ENCODE measurements at places on chromosomes 13 and 19.
A peak's percentile ranks its signal among the peaks of the same experiment; 100 is the strongest.

GRCh38 chr13:77522444-77522843 lies 13.1 kb upstream of the SCEL start:
- DNase-seq, result no peak

- no peak for DNase-seq
Observed at GRCh38 chr13:48189171-48189570, 43.8 kb upstream of the ITM2B start.

GRCh38 chr19:5880604-5881078 lies 10.3 kb upstream of the FUT5 start:
- no peak for DNase-seq

GRCh38 chr13:110206185-110206584 lies 100.8 kb downstream of the COL4A1 start:
- DNase-seq, result no peak

GRCh38 chr19:16506961-16507360 lies 10.8 kb downstream of the C19orf44 start:
- no peak for DNase-seq

GRCh38 chr13:33351319-33351718 lies 65.8 kb upstream of the STARD13 start:
- DNase-seq, result no peak

DNA sequence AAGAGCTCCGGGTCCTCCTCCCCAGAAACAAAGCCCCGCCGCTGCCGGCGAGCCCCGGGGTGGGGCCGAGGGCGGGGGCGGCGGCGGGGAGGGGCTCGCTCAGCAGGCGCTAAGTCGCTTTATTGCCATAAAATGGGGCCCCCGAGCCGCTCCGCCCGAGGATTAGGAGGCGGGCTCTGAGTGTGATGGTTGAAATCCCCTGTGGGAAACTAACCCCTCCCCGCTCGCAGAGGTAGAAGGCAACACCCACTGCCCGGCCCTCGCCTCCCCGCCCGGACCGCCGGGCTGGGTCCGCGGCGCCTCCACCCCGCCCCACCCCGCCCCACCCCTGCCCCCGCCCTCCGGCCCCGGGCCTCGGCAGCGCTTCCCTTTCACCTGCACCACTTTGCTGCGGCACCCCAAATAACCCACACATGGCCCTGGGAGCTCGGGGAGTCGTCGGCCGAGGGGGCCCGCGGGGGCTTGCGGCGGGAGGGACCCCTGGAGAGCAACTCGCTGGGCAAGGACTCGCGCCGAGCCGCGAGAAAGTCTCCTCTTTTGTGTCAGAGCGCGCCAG lies at the start of gene KLF12:
TSS of gene KLF12 (minus strand) at position 184 of the 556 bp plus-strand sequence.
- peak; percentile 93 for DNase-seq

DNA sequence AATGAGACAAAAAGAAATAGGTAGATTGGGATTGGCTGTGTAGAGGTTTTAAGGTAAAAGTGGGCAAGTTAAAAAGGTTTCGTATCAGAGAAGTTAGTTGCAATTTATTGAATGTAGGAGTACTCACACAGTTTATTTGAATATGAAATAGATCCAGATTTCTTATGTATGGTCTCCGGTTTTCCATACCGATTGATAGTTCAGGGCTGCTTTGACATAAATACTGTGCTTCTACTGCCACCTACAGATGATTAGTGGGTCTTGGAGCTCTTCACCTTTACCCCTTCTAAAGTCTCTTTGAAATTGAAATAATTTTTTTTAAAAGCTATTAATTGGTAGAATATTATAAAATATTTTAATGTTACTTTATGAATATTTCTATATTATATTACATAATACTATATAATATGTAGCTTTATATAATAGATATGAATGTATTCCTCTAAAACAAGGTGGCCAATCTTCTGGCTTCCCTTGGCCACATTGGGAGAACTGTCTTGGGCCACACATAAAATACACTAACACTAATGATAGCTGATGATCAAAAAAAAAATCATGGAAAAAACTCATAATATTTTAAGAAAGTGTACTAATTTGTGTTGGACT lies 7.7 kb upstream of the GPR18 start:
- DNase-seq, result no peak

DNA sequence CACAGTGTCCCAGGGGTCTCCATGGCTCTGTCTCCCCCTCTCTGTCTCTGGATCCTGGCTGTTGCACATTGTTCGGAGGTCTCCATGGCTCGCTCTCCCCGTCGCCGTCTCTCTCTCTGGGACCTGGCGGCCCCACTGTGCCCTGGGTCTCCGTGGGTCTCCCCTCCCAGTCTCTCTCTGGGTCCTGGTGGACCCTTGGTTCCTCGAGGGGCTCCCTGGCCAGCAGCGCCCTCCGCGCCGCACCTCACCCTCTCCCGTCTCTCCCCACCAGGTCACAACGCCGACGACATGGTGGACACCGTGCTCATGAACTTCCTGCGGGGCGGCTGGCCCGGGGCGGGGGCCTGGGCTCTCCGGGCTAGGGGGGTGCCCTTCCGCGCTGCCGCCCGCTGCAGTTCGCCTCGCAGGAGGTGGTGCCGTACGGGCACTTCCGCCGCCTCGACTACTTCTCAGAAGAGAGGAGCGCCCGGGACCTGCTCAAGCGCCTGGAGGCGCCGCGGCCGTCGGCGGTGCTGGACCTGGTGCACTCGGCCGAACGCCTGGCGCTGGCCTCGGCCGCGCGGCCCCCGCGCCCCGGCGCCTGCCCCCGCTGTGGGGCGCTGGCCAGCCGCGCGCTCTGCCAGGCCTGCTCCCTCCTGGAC lies 29.1 kb downstream of the SIGLEC5 start:
- no peak for DNase-seq

GRCh38 chr19:38142176-38143035 lies 81.6 kb downstream of the DPF1 start:
- DNase-seq, result peak; percentile 49

GRCh38 chr19:12333162-12334159 lies at the start of gene ZNF563:
ZNF563 (minus strand) TSS chr19:12333633; CDS start chr19:12333482, 151 bp downstream.
- peak; percentile 98 for DNase-seq

DNA sequence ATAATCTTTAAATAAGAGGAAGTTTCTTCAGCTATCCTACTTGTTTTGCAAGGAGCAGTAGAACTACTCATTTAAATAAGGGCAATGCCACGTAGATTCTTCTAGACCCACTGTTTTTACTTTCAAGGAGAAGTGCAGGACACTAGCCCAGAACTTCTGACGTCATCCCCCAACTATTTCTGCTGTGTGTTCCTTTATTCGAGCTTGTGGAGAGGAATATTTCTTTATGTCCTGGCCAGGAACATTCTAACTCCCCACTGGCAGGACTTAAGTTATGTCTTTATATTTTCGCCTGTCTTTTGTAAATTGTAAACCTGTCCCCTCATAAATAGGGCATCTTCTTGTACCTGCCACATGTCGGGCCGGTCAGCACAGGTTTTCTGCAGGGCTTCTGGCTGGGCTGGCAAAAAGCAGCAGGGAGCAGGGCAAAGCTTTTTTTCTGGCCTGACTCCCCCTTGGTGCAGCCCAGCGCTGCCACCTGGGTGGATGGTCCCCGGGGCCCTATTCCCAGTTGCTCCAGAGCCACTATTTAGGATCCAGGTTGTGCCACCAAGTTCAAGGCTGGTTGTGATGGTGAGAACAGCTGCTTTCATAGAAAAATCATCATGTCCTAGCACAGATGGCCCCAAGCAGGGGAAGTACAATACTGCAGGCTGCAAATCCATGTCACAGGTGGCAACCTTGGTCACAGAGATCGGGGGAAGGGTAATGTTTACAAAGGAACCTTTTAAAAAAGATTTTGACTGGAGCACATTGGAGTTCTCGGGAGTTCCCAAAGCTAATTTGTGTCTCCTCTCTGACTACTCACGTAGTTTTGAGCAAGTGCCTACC lies 1.8 kb downstream of the MBNL2 start:
- DNase-seq, result no peak

GRCh38 chr13:50574731-50575130 lies 268.8 kb downstream of the DLEU7 start:
- no peak for DNase-seq

GRCh38 chr13:80337288-80338081 lies 3.4 kb downstream of the SPRY2 start:
- no peak for DNase-seq

- DNase-seq, result no peak
Observed at GRCh38 chr19:33396701-33397535, 23.4 kb downstream of the CEBPG start.

GRCh38 chr19:51006406-51006805 lies 5.0 kb upstream of the KLK8 start:
- DNase-seq, result no peak

GRCh38 chr19:49344505-49345423 lies 9.6 kb downstream of the CD37 start:
- no peak for DNase-seq

DNA sequence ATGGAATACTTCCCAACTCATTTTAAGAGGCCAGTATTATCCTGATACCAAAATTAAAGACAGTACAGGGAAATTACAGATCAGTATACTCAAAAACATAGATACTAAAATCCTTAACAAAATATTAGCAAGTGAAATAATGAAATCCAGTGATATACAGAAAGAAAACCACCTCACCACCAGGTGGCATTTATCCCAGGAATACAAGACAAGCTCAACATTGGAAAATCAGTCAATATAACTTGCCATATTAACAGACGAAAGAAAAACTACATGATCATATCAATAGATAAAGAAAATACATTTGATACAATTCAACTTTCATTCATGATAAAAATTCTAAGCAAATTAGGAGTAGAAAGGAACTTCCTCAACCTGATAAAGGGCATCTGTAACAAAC lies 6.7 kb upstream of the GNA15 start:
- peak; percentile 43 for DNase-seq

DNA sequence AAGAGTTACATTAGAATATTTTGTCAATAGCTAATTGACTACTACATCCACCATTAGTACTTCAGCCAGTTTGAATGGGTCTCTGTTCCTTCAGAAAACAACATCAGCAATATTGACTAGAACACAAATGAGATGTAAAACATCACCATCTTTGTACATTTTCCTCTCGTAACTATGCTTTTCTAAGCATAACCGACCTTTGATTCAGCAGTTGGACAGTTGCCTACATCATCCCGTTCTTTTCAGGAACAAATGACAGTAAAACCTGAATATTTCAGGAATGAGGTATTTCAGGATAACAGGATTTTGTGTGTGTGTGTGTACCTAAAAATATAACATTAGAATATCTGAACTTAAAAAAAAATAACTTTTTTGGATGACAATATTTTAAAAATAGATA lies 60.9 kb downstream of the STARD13 start:
- DNase-seq, result no peak

DNA sequence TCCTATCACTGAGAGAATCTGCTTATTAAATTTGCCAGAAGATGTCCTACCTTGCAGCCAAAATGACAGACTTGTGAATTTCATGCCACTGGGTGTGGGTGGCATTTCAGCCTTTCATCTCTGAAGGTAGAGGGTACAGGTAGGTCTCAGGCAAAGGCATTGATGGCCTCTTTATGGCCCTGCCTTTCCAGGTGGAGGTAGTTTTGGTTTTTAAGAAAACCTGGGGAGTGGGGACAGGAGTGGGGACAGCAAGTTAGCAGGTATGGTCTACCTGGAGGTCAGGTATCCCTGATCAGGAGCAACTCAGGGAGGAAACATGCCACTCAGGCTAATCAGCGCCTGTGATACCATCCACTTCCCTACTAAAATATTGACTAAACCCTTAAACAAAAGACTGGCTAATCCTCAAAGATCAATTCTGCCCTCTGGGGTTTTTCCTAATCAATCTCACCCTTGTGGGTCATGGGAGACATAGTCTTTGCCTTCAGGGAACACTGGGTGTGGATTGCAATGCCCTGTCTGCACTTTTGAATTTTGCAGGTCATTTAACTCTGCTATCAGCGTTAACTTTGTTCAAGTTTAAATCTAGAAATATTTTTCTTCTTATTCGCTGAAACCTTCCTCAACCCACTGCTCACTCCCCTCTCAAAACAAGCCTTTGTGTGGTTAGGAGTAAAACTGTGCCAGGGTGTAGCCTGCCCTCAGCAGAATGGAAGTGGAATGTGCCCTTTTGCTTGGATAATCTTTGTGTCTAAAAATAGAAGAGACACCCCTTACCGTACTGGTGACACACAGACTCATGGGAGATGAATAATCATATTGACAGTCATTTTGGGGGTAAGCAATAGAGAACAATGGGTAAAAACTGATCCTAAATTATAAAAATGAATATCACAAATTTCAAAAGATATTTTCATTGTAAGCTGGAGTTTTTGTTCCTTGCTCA lies 233.7 kb downstream of the COG6 start:
- no peak for DNase-seq

- no peak for DNase-seq
Observed at GRCh38 chr13:110106726-110107125, 200.2 kb downstream of the COL4A1 start.

DNA sequence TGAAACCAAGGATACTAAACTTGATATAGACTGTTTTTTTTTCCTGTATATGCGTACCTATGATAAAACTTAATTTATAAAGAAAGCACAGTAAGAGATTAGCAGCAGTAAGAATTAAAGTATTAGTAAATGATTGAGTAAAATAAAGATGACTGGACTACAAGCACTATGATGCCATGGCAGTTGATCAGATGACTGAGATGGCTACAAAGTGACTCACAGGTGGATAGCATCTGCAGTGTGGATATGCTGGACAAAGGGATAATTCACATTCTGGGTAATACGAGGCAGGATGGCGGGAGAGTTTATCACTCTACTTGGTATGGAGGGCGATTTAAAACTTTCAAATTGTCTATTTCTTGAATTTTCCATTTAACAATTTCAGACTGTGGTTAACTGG lies 11.8 kb downstream of the HTR2A start:
- DNase-seq, result no peak

DNA sequence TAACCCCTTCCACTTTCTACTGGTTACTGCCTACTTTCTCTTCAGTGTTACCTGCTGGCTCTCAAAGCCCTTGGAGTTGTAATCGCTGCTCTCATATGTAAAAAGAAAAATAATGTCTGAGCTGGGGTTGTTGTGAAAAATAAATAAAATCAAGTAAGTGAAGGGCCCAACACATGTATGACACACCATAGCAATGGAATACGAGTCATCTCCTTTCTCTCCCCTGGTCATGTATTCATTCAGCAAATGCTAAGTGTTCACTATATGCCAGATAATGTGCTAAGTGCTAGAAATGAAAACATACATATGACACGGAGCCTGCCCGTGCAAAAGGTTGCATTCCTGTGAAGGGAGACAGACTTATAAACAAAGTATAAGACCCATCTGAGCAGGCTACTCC lies 535.0 kb downstream of the RFC3 start:
- DNase-seq, result no peak

- DNase-seq, result no peak
Observed at GRCh38 chr19:46599716-46600373, 1.3 kb upstream of the CALM3 start.

- DNase-seq, result no peak
Observed at GRCh38 chr13:28991764-28992163, 171.6 kb downstream of the MTUS2 start.

GRCh38 chr19:50178859-50179537 lies 15.9 kb upstream of the IZUMO2 start:
- no peak for DNase-seq

- DNase-seq, result no peak
Observed at GRCh38 chr19:29111576-29111975, 101.4 kb downstream of the UQCRFS1 start.

DNA sequence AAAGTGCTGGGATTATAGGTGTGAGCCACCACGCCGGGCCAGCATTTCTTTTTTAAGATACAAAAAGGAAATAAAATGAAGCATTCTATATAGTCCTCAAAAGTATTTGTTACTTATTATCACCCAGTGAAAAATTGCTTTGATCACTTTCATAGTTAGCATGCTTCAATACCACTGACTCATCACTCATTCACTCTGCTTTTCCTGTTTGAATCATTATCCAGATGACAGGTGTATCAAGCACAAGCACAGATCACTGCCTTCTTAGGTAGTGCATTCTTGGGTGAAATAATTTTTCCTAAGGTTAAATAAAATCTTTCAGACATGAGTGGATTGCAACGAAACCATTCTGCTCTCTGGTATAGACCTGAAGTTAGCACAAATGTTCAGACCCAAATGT lies 35.8 kb upstream of the SPART start:
- DNase-seq, result no peak
